ENCODE measurements at places on chromosomes 12 and 14.

DNA sequence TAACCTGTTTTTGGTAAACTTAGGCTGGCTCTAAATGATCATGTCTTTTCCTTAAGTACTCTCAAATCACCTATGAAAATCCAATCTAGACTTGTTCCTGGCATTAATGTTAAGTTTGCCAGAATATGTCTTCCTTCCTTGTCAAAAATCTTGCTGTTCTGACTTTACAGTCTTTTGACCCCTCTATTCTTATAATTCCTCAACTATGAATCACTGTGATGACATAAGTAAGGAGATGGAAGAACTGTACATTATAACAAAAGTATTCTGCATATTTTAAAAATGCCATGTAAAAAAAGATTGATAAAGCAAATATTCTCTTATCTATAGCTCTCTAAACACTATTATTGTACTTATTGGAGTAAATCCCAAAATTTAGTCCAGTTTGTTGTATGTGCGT, 51.4 kb upstream of the BAZ1A start:
- DNase-seq, result no peak

DNA sequence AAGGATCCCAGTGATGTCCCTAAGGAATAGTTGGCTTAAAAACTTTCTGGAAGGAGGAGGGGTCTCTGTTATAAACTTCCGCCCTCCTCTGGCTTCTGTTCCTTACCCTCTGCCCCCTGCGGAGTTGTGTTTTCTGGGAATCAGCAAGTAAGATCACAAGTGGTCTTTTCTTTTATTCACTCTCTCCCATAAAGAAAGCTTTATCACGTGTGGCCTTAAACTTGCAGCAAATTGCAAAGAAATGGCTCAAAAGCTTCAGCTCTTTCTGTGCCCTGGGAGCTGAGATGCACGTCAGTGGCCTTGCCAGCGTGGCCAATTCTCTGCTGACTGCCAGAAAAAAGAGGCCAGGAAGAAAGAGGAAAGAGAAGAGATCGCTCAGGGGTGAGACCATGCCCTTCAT, at the start of gene SLCO1C1:
Gene SLCO1C1, plus strand, starts transcription at position 101 of the 400 bp plus-strand sequence. CDS start 4,245 bp downstream, outside the sequence.
- DNase-seq, result no peak

DNA sequence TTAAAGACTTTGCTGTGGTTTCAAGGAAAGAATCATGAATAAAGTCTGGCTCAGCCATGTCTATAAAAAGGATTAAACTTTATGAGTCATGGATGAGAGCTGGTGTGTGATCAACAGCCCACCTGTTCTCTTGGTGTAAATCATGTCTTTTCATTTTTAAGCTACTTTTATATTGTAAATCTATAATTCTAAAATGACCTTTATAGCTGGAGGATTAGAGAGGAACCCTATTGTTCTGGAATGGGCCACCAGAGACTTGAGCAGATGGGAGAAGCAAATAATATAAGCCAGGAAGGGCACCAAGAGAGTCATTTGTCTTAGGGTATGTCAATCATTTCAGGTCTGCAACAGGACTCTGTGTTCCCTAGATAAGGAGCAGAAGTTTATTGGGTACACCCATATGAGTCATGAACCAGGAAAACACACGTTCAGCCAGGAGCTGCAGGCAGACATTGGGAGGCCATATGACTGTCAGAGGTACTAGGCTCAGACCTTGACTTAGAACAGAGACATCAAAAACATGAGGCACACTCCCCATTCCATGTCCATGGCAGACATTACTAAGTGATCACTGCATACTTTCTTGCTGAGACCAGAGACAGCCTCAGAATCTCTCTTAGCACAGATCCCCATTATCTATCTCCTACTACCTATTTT, 49.3 kb downstream of the NDUFA12 start:
- peak; percentile 67 for DNase-seq

- DNase-seq, result no peak
Measured at GRCh38 chr14:104697317-104697703, 7.9 kb downstream of the INF2 start.

- no peak for DNase-seq
Measured at GRCh38 chr12:124635316-124635715, 67.9 kb upstream of the NCOR2 start.

DNA sequence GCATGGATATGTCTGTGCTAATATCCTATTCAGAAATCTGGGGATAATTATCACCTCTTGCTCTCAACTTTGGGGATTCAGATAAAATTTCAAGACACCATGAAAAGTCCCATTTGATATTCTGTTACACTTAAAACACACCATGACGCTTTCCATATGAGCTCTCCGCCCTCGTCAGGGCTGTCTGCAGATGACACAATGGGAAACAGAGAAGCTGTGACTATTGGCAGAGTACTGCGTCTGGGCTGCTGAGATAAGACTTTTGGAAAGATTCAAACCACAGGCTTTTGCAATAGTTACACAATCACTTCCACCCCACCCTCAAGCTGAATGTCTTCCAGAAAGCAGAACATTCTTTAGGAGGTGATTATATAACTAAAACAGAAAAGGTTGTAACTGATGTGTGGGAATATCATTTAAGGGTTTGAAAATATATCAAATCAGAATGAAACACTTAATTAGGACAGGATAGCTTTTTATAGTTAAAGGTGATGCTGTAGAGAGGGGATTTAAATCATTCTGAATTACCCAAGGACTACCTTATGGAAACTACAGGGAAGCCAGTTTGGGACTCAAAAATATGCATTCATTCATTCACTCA, 75.3 kb upstream of the TMPO start:
- peak; percentile 98 for DNase-seq

DNA sequence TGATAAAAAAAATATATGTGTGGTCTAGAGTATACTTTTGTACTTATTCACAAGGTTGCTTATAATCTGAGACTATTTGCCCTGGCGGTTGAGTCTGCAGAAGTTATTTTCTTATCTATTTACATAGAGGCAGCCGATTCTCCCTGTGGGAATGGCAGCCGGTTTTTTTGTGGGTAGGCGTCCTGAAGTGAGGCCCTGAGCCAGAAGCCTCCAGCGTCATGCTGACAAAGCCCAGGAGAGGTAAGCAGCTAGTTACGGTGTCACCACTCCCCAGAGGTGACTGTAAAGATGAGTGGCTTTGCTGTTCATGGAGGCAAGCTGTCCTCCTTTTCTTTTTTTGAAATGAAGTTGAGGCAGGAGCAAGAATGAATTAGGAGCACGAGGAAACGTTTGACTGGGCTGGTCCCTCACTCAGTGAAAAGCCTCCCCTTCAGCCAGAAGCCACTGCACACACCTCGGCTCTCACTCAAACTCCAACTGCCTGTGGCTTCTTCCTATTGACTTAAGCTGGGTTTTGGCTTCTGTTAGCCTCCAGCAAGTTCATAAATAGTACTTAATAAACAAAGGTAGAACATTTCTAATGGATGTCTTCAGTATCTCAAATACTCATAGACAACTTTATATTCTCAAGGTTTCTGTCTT, 21.5 kb downstream of the PAX9 start:
- DNase-seq, result no peak

DNA sequence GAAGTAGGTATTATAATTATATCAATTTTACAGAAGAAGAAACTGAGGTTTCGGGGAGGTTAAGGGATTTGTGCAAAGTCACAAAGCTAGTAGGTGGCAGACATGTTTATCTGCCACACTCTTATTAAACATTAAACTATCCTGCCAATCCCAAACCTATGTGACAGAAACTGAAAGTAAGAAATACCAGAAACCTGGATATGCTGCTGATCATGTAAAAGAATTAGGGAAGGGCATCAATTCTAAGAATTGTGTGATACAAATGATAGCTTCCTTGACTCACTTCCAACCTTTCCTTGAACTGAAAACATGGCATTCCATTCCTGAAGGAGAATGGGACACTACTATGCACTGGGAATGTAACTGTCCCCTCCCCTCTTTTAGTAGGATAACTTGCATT, 16.9 kb downstream of the TAOK3 start:
- peak; percentile 29 for DNase-seq

DNA sequence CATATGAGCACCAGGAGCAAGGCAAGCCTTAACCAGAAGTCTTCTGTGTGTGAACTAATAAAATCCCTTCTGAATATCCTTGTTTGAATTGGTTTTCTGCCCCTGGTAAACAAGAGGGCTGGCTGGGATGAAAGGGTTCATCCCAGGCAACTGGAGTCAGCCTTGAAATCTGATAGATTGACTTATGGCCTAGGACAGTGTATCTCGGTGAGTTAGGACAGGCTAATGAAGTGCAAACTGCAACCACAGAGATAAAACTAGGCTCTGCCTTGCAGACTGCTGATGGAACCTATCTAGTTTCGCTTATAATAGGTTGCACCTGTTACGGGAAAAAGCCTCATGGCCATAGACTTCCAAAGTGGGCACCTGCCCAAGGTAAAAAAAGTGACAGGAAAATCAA, 451.9 kb upstream of the NOVA1 start:
- no peak for DNase-seq

GRCh38 chr14:24071144-24071697, at the start of gene CPNE6:
Gene CPNE6 (plus strand): TSS chr14:24071562. CDS start chr14:24072937, 1,375 bp downstream.
- no peak for DNase-seq
